ENCODE measurements at places on chromosomes 16 and 17. TPM values are rescaled to one million over a fixed set of nuclear protein-coding genes. Genes with fewer than 3 reads are reported as not detected.

The C16orf54 gene
- polyA plus RNA-seq = 0.39 TPM

The MYH8 gene
- polyA plus RNA-seq = 0.30 TPM

The HOXB6 gene
- 44.0 TPM for polyA plus RNA-seq

The CDRT15L2 gene
- polyA plus RNA-seq = not detected

The TMEM220 gene
- polyA plus RNA-seq = 16.4 TPM

The PRR35 gene
- 24.4 TPM for polyA plus RNA-seq

The OTOP3 gene
- not detected for polyA plus RNA-seq
